Inflammatory macrophage treated with lipopolysaccharide for 1 hour (primary cell): ENCODE measurements at places on chromosomes 16 and 17.

DNA sequence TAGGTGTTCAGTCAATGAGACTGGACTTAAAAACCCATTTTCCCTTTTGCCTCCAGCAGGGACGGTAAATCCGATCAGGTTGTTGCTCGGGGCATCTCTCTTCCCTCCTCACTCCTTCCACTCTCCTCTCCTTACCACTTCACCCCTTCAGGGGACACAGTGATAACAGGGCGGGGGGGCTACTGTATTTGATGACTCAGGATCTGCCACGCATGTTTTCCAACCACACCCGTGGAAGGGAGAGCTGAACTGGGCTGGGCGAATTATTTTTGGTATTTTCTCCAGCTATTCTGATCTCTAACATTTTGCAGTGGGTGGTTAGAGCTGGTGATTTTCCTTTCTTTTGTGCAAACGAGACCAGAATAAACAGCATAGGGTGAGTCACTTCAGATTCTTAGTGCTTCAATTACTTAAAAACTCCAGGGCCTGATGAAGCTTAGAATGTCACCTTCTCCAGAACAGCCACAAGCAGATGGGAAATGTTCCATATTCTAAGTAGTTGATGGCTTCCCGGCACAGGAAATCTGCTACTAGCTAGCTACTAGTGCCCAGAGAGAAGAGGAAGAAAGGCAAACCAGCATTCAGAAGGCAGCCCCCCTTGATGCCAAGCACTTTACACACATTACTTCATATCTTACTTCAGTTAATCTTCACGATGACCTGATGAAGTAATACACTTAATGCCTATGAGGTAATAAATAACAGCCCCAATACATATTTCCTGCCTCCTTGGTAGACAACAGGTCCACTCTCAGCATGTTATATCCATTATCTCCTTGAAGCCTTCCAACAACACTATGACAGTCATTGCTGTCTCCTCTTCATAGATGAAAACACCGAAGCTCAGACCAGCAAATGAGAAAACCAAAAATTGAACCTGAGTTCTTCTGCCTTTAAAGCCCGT, 74.1 kb downstream of the ASIC2 start:
- DNase-seq, result no peak

- DNase-seq, result no peak
These were observed 14.4 kb downstream of the TTC19 start for GRCh38 chr17:16013943-16014407.

DNA sequence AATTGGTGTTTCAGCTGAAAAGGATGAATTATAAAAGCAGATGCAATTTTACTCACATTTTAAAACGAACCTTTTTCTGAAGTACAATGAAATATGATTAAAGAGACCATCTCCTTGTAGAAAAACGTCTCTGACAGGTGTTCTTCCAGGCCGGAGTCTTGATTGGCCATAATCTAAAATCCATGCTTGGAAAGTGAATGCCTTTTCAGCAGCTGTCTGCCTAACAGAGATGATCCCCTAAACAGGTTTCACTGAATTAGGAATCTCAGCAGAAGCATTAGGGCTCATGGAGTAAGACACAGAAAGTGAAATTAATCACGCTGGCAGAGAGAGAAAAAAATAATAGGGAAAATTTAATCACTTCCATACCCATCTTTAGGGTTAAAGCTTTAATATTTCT, 39.3 kb upstream of the IRX5 start:
- no peak for DNase-seq

- no peak for DNase-seq
These were observed 22.0 kb upstream of the NPTX1 start for GRCh38 chr17:80498242-80498919.

- DNase-seq, result no peak
These were observed 14.7 kb downstream of the TPPP3 start for GRCh38 chr16:67378642-67379041.

GRCh38 chr17:32320847-32321246, 21.1 kb downstream of the C17orf75 start:
- DNase-seq, result no peak

- no peak for DNase-seq
These were observed 894 bp upstream of the PHKG2 start for GRCh38 chr16:30747331-30747730.

DNA sequence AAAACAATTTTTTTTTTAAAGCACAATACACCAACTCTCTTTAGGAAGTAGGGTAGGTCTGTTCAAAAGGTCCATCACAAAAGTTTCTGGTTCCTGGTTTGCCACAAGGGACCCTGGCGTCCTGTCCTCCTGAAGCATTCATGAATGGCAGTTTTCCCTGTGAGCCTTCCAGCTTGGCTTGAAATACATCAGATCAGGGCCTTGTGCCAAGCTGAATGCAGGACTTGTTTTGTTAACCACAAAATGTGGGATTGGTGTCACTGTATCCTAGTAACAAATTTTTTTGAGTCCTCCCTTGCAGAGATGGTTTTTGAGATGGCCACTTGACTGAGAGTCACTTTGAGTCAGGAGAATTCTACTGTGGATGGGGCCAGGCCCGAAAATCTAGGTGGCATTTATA, 3.9 kb downstream of the GNAO1 start:
- DNase-seq, result no peak

DNA sequence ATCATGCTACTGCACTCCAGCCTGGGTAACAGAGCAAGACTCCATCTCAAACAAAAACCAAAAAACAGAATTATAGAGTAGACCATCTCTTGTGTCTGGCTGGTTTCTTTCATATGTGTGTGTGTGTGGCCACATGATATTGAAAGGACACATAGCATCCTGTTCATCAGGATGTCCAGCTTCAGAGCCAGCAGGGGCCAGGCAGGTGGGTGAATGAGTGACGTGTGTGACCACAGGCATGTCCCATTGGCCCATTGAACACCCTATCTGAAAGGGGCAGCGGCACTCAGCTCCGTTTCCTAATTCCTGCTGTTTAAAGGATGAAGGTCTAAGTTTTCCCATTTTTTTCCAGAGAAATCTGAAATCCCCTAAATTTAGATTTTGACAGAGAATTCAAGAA, 174.2 kb downstream of the PRKCB start:
- DNase-seq, result no peak
